CD4-positive, alpha-beta T cell treated with Interleukin-10 for 1 hour (primary cell): ENCODE measurements at places on chromosomes 12 and 14.

- no peak for DNase-seq
Observed at GRCh38 chr12:85531341-85531740, 251.3 kb downstream of the ALX1 start.

DNA sequence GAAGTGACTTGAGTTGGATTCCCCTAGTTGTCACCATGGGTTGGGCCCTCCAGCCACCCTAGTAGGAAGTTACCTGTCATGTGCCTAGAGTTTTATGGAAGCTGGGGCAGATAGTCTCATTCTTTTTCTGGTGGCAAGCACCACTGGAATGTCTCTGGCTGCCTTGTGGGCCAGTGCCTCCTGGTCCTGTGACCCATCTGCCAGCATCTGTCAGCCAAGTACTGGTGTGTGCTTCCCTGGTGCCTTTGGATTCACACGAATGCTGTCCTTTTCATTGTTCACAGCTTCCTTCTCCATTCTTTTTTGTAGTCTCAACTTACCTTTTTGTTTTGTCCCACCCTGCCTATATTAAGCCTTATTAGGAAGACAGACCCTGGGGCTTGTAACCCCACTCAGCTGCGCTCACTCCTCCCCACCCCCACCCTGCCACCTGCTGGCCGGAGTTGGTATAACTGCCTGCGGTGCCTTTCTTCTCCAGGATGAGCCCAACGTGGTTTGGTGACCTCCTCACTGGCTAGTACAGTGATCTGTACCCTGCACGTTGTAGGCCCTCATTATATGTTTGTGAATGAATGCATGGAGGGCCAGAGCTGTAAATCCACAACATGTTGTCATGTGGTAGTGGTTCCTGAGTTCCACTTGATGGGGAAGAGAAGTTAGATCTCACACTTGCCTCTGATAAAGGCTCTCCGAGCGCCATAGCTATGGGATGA is 125.7 kb downstream of the TSPAN9 start:
- peak; percentile 31 for DNase-seq

- DNase-seq: no peak
Observed at GRCh38 chr12:55722948-55723347, 2.8 kb downstream of the RDH5 start.

DNA sequence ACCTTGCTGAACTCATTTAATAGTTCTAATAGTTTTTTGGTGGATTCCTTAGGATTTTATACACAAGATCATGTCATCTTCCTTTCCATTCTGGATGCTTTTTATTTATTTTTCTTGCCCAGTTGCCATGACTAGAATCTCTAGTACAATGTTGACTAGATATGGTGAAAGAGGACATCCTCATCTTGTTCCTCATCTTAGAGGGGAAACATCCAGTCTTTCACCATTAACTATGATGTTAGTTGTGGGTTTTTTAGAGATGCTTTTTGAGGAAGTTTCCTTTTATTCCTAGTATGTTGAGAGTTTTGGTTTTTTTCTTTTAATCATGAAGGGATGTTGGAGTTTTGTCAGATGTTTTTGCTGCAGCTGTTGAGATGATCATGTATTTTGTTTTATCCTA is 8.7 kb downstream of the ANKRD13A start:
- no peak for DNase-seq

DNA sequence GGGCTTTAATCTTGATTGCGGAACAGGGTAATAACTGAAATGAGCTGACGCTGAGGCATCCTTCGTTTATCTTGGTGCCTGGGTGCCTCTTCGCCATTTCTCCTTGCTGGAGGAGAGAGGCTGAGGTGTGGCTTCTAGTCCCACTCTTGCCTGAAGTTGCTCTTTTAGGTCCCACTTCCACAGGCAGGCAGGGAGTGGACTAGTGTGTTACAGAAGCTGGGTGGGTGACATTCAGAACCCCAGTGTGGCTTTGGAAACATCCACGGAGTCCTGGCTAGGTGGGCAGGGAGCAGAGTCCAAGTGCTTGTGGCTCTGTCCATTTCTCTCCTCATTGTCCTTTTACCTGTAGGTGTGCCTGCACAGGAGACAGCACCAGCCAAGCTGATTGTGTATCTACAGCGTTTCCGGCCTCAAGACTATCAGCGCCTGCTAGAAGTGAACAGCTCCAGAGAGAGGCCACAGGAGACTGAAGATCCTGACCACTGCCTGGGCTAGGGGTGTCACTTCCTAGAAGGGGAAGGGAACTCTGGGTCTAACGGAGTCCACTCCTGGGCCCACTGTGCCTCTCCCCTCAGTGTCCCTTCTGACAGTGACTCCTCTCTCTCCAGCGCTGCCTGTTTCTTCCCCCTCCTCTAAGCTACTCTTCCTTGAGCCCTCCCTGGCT is 2.4 kb downstream of the THTPA start:
- DNase-seq: no peak

DNA sequence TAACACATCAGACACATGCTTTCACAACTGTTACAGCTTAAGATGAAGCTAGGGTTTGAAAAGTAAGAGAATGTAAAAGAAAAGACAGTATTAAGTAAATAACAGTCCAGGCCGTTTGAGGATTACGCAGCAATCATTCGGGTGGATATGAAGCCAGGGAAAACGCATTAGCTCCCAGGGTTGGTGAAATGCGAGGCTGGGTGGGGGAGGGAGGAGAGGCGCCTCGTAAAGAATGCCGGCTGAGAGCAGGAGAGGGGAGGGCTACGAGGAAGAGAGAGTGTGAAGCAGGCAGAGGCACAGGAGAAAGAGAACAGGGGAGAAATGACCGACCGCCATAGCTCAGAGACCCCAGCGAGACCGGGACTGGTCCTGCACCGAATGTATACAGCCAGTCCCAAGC is 73.0 kb downstream of the IQSEC3 start:
- no peak for DNase-seq

DNA sequence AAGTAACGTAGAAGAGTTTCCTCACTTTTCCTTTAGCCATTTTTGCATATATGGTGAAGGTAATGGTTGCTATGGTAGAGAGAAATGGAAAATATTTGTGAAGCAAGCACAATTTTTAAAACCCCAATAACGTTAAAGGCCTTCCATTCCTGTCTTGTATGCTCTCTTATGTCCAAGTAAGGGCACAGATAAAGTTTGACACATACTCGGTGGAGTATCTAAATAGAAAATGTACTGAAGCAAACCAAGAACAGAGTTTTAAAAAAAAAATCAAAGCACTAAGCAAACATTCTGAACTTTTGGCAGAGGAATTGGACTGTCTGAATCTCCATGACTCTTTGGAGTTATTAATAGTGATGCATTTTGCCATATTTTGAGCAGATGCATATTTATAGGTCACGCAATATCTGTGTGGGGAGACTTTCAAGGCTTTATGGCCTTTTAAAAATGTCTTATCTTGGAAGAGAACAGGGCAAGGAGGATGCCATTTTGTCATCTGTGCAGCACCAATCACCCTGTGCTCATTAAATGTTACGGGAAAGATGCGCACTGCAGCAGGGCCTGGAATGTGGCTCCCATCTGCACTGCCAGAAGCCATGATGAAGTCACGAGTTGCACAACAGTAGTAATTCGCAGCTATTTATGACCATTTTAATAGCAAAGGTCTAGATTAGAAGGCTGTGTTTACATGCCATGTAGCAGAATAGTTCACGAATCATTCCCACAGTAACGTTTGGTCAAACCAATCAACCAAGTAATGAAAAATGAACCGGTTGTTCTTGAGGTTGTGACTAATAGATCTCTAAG is 23.3 kb upstream of the AMIGO2 start:
- no peak for DNase-seq

DNA sequence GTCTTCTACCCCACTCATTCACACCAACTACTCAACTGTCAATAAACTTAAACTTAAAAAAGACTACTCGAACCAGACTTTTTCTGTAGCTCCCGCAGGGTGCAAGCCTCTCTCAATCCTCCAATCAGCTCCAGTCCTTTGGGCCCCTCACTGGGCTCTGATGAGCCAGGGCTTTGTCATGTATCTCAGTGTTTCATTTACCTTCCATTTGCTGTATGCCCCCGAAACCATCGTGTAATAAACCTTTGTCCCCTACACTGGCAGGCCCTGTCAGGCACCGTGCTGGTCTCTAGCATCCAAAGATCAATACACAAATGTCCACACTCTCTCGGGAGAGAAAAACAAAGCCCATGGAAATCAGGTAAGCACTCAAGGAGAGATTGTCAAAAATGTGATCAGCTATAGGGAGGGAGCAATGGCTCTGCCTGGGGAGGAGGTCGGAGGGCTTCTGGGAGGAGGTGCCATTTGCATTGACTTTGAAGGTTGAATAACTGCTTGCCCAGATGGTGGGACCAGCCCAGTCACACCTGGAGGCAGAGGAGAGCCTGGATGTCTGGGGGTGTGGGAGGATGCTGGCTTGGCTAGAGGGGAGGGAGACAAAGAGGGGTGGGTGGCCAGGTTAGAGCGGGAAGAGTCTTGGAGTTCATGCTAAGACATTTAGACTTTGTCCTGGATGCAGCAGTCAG is 42.1 kb upstream of the DICER1 start:
- no peak for DNase-seq

DNA sequence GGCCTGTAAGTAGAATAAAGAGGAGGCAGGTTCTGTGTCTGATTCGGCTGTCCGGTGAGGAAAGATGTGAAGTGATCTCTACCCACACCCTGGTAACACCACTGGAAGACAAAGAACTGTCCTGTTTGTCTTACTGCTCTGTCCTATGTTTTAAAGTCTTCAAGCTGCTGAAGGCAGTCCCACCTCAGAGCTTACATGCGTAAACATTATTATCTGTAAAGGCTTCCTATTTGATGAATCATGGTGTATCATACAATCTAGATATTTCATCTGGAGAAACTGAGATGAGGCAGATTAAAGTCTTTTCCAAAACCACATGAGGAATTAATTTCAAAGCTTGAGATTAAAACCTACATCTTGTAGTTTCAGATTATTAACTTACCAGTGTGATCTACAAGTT is 427.6 kb downstream of the ZFP36L1 start:
- DNase-seq: no peak

DNA sequence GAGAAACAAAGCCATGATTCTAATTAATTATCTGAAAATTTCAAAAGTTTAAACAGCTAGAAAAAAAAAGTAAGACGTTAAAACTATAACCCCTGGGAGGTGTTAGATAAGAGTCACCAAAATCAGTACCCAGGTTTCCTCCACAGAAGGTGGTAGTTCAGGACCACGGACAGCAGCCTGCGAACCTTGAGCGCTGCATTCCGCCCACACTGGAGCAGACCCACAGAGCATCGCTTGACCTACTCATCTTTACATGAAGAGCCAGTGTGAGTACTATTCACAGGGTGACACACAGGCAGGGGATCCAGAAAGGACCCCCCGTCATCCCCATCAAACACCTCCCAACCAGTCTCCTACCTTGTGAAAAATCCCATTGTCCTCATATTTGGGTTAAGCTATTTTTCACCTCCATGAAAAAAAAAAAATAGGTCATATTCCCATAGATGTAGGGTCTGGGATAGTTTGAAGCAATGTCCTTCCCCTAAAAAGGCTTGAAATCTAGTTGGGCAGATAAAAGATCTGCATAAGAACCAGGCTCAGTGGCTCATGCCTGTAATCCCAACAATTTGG is 8.8 kb upstream of the CHGA start:
- peak; percentile 11 for DNase-seq

DNA sequence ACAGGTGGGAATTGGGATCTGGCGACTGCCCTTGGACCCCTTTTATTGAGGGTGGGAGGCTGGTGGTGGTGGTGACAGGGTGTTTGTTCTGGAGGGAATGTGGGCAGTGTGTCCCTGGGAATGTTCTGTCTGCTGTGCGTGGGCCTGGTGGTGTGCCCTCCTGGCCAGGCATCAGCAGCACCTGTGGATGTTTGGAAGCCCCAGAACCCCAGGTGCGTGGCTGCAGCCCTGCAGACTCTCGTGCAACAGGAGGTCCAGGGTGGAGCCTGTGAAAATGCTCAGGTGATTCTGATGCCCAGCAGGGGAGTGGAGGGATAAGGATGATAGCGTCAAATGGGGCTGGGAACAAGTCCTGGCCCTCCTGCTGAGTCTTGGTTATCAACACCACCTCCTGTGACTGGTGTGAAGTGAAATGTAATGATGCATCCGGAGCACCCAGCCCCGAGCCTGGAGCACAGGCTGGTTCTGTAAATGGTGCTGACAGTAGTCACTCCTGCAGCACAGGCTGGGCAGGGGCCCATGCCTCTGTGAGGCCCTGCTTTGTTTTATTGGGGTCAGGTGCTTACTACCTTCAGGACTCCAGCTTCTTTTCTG is 176.6 kb downstream of the TSPAN9 start:
- DNase-seq: no peak

GRCh38 chr12:115013236-115013981 is 329.4 kb upstream of the TBX3 start:
- DNase-seq: no peak

GRCh38 chr14:44339231-44339630 is 167.9 kb downstream of the FSCB start:
- DNase-seq: no peak
